Activated naive CD8-positive, alpha-beta T cell treated with anti-CD3 and anti-CD28 coated beads, Interleukin-2, amount 10 ng/mL, durations not matched to agents 7 days and 5 days (primary cell): ENCODE measurements at places on chromosomes 11 and 22.
A peak's percentile ranks its signal among the peaks of the same experiment; 100 is the strongest.

GRCh38 chr11:117427356-117427874 is 99.8 kb downstream of the CEP164 start:
- DNase-seq, result no peak

DNA sequence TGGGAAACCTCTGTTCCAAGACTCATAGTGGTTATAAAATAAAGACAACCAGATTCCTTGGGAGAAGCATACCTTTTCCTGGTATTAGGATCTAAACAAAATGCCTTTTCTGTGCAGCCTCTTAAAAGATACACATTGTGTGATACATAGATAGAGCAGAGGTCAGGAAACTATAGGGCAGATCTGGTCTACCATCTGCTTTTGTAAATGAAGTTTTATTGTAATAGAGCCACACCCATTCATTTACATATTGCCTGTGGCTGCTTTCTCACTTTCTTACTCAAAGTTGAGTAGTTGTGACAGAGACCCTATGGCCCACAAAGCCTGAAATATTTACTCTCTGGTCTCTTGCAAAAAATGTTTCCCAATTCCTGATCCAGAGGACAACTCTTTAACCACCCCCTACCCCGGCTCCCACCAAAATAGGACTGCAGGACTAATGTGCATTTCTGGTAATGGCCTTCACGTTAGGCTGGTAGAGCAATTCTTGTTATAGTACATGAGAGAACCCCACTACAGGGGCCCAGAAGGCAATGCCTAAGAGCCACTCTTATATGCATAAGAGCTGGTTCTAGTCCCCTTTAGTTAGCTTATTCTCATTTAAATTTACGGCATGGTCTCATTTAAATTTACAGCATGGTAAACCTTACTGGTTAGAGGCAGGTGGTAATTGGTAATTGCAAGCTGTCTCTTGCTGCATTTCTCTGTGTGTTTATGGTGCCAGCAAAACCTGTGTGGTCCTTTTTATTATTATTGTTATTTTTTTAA is 76.8 kb upstream of the YWHAH start:
- DNase-seq, result no peak

GRCh38 chr11:112734207-112734606 is 227.0 kb upstream of the NCAM1 start:
- DNase-seq, result no peak

DNA sequence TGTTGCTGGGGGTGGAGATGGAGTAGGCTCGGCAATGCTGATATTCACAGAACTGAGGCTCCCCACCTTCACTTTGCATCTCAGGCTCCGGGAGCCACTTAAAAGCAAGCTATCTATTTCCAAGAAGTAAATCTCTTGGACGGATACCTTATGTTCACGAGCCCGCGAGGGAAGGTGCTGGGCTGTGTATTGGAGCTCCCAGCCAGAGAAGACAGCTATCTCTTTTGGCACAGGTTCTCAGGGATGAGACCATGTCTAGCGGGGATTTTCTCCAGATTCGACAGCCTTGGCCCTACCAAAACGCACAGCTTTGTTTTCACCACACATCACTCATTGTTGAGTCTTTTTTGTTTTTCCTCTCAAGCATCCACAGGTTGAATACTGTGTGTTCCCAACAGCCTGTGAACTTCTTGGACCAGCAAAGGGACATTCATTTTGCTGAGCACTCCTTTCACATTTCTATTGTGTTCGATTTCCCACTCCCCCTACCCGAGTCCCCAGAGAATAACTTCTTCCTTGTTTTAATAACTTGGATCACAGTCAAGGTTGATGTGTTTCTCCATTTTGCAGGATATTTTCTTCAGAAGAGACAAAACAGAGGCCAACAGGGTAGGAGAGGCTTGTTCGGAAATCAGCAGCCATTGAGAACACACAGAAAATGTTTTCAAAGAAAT is 23.3 kb downstream of the WT1 start:
- DNase-seq, result no peak

DNA sequence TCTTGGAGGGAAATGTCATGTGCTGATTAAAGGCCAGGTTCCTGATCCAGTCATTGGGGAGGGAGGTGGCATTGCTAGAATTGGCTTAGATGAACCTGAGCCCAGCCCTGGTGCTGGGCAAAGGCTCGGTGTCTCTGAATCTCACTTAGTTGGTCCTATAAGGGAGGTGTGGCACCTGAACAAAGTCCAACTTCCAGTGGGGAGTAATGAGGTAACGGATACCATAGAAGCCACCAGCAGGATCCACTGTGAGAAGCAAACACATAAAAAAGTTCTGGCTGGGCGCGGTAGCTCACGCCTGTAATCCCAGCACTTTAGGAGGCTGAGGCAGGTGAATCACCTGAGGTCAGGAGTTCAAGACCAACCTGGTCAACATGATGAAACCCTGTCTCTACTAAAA is 26.6 kb downstream of the PRDM11 start:
- DNase-seq, result no peak

- DNase-seq, result no peak
These were observed 166.8 kb downstream of the TEAD1 start for GRCh38 chr11:12840871-12841660.

- DNase-seq, result no peak
These were observed 5.7 kb downstream of the APOBEC3D start for GRCh38 chr22:39026509-39027150.

DNA sequence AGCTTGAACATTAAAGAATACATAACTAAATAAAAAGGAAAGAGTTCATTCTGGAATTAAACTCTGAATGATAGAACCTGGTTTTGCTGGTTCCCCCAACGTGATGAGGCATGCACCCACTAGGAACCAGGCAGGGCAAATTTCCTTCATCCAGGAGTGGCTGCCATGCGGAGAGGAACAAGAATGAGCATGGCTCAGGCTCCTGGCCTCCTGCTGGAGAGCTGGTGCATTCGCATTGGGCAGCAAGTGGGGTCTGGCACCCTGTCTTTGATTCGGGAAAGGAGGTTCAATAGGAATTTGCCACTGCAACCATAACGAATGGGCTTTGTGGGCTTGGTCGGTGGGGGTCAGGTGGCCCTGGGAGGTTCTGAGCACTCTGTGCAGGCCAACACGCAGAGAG is 169.8 kb upstream of the TENM4 start:
- no peak for DNase-seq

GRCh38 chr11:32893343-32894148 is 935 bp downstream of the QSER1 start:
- DNase-seq, result peak; percentile 71

DNA sequence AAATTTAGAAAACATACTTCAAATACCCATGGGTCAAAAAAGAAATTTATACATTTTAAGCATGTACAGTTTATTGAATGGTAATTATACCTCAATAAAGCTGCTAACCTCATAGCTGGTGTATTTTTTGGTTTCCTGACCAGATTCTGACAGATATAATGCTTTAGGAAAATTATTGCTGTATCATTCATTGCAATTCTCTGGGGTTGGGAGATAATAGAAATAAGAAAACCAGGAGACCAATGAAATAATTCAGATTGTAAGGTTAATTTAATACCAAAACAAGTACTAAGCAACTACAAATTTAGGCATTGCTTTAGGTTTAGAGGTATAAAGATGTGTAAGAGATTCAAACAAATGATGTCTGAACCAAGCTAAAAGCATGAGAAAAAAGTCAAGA is 120.1 kb downstream of the ENTHD1 start:
- no peak for DNase-seq

GRCh38 chr11:56848141-56848809 is 99.8 kb upstream of the OR9G4 start:
- DNase-seq, result no peak

DNA sequence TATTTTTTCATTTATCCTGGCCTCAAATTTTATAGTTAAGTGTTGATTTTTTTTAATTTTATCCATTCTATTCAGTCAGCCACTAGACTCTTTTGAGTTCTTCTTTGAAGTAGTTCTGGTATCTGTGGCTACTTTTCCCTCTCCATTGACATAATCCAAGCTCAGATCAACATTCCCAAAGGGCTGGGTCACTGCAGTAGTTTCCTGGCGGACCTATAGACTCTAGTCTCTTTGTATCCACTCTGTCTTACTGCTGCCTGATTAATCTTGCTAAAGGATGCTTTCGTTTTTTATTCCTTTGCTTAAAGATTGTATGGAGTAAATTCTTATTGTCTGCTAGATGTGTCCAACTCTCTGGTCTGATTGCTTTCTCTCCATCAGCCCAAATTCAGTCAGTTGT is 87.6 kb downstream of the UVRAG start:
- no peak for DNase-seq

- DNase-seq, result no peak
These were observed 1.7 kb downstream of the PTDSS2 start for GRCh38 chr11:451738-452137.

DNA sequence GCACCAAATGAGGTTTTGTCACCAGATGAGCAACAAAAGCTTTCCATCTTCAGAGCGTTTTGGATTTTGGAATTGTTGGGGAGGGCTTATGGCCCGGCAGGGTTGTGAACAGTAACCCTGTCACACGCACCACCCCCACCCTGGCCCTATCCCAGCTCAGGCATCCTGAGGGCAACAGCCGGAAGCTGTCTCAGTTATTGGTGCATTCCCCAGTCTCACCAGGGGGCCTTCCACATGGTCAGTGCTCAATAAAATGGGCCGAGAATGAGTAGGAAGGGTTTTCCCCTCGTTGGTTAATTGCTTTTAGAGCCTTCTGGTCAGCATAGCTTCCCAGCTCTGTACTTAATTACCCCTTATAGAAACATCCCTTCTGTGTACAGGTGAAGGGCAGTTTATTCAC is 46.0 kb downstream of the LRP5 start:
- no peak for DNase-seq

DNA sequence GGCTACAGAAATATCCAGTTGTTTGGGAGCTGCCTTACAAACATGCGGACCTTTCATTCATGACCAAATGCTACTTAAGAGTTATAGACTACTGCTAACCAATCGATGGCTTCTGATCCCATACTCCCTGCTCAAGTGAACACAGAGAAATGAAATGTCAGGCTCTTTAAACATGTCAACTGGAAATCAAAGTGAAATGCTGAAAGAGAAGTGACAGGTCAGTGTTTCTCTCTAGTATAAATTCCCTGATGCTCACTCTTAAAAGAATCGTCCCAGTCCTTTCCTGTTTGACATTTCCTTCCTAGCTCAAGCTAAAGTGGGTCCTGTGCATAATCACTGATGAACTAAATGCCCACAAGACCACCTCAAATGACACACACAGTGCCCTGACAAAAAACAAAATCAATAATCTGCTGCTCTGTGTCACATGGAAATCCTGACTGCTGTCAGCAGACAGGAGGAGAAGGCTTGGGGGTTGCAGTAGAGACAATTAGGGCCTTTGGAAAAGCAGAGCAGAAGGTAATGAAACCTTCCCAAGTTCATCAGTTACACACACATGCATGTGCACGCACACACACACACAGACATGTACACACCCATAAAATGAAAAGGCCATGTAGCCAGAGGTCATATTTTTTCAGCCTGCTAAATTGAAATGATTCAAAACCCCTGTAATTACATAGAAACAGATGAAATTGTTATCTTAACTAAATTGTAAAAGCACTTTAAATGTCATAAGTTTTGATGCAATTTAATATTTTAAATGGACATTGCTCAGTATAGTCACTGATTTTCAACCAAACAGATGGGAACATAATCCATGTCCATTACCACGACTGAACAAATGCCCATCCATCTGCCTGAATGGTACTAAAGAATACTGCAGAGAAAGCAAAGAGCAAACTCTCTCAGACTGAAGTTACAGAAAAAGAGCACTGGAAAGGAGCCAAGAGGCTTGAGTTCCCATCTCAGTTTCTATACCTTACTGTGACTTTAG is 330.7 kb downstream of the TTC28 start:
- no peak for DNase-seq

DNA sequence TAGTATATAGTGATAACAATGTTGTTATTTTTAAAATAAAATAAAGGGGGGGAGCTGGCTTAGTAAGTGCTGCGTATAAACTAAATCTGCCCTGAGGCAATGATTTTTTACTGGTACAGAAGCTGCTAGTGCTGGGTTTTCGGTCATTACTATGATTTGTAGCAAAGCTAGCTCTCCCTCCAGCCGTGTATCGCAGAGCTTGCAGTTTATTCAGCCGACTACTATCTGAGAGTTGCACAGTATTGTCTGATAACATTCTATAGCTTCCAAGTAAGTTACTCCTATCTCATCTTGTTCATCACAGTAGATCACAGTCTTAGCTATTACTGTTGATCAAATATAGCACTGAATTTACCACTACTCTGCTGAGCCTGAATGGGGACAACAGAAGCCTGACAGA is 805.5 kb upstream of the ARHGAP42 start:
- DNase-seq, result no peak

- no peak for DNase-seq
These were observed 122.9 kb downstream of the MAML2 start for GRCh38 chr11:96219981-96220623.

GRCh38 chr11:27354359-27354965 is 8.6 kb downstream of the CCDC34 start:
- no peak for DNase-seq

GRCh38 chr11:114193730-114194679 is 102.2 kb upstream of the NNMT start:
- no peak for DNase-seq

DNA sequence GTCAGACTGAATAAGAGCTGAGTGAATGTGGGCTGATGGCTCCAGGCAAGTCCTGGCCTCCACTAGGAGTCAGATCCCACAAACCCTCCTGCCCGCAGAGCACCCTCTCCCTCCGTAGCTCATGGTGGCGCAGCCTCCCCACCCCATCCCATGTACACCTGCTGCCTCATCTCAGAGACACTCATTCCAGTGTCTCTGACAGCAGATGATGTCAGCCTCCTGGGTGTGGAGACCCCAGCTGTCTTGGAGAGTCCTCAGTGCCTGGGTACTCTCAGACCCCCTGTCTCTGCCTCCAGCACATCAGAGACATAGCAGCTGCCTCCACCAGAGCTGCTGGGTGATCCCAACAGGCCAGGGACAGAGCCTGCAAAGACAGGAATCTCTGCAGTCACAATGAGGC is 9.5 kb downstream of the IGLL5 start:
- peak; percentile 8 for DNase-seq

DNA sequence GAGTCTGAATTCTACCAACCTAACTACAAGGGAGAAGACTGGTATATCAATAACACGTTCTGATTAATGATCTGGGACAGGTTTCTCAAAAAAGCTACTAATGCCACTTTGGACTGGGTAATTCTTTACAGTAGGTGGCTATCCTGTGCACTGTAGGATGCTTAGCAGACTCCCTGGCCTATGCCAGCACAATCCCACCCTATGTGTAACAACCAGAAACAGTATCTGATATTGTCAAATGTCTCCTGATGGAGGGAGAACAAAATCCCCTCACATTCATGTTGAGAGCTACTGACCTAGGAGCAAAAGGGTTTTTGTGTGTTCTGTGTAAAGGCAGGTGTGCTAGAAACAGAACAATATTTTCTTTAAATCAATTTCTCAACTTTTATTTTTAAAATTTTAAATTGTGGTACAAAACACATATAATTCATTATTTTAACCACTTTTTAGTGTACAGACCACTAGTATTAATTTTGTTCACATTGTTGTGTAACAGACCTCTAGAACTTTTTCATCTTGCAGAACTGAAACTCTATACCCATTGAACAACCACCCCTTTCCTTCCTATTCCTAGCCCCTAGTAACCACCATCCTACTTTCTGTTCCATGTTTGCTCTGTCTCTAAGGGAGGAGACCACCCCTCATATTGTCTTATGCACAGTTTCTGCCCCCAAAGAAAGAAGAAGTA is 2.1 kb upstream of the MS4A6A start:
- no peak for DNase-seq
